ENCODE measurements at places on chromosomes 2 and 18.
A peak's percentile ranks its signal among the peaks of the same experiment; 100 is the strongest.

DNA sequence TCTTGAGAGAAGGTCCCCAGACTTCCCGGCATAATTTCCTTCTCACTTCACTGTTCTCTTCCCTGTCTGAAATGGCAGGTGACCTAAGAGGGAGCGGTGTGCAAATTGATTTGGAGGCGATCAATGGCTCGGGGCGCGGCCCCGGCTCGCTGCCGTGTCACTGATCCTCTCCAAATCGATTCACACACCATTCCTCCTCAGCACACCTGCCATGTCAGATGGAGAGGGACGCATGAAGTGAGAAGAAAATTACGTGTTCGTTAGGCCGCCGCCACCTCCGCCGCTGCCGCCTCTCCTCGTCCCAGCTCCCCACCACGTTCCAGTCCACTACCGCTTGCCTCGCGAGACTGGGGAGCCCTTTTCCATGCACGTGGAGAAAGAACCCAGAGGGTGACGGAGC is 31.8 kb upstream of the BCL11A start:
- DNase-seq, result no peak

- no peak for DNase-seq
Measured at GRCh38 chr2:97728091-97728731, 14.8 kb downstream of the ZAP70 start.

DNA sequence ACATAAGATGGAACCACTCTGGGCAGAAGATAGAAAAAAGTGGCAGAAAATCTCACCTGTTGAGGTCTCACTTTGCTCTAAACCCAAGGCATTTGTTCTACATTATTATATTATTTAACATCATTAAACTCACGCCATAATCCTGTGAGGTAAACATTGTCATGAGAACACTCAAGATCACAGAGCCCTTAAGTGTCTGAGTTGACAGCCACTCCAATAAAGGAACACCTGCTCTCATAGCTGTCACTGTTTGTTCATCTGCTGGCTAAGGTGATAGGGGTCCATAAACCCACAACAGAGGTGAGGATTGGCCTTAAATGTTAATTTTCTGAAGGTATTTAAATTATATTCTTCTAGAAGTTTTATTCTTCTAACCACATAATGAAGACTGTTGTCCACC is 439.7 kb downstream of the RIT2 start:
- peak; percentile 97 for DNase-seq

DNA sequence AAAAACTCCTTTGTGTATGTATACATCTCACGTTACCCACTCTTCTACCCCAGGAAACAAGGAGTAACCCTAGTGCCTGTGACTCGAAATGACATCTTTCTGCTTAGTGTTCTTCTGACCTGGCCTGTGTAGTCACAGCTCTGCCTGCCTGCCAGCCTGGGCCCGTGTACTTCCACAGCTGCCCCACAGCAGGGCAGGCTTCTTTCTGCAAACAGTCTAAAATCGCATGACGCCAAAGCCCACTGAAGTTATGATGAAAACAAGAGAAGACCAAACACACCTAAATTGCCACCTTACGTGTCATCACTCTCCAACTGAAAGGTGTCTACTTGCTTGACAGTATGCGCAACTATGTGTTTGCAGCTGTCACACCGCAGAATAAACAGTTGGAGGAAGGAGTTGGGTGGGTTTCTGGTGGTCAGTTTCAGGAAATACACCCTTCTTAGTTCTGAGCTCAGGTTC is 1.5 kb downstream of the GAREM1 start:
- peak; percentile 54 for DNase-seq

DNA sequence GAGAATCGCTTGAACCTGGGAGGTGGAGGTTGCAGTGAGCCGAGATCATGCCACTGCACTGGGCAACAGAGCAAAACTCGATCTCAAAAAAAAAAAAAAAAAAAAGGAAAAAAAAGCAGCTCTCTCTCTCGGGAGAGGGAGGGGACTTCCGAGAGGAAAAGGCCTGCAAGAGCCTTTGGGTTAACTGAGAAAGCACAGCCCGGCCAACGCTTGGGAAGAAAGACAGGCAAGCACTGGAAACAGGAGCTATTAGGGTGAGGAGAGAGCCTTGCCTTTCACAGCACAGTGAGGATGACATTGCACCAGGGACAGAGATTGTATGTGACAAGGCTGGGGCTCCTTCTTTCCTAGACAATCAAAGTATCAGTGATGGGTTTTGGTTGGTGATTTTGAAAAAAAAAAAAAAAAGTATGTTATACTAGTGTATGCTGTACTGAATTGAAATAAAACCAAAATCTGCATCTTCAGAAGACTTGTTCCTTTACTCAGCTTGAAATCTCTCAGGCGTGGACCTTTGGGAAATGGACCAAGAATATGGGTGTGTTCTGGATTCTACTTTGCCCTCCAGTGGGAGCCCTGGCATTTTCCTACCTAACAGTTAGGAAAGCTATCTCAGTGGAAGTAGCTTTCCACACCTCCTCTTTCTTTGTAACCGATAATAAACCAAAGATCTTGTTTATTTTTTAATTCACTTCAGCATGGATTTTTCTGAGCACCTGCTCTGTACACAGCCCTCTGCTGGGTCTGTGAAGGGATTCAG is 16.7 kb downstream of the SRSF7 start:
- no peak for DNase-seq

DNA sequence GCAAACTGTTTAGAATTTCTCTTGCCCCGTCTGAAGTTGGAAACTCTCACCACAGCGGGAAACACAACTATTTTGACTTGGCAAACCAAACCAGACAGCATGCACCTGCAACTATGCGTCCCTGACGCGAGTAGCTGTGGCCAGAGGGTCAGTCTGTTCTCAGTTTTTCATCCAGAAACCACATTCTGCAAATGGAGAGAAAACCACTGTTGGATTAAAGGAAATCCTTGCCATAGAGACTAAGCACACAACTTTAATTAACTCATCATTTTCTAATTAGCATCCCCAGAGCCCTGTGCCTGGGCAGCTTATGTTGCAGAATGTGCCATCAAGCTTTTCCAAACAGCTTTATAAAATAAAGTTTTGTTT is 415.7 kb upstream of the TCF4 start:
- DNase-seq, result no peak

GRCh38 chr2:231433990-231434389 is 30.3 kb downstream of the NCL start:
- DNase-seq, result no peak

DNA sequence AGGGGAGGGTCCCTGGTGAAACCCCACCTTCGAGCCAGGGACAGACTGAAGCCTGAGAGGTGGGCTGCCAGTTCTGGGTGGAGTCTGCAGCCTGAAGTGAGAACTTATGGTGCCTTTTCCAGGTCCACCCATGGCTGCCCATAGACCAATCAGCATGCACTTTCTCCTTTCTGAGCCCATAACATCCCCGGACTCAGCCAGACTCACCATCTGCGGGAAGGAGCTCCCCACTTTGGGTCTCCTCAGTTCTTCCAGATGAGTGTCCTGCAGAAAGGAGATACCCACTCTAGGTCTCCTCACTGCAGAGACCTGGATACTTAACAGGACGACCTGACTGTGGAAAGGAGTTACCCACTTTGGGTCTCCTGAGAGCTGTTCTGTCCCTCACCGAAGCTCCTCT is 1673.4 kb upstream of the TMEFF2 start:
- no peak for DNase-seq

- no peak for DNase-seq
Measured at GRCh38 chr2:120704696-120705095, 31.0 kb upstream of the GLI2 start.

DNA sequence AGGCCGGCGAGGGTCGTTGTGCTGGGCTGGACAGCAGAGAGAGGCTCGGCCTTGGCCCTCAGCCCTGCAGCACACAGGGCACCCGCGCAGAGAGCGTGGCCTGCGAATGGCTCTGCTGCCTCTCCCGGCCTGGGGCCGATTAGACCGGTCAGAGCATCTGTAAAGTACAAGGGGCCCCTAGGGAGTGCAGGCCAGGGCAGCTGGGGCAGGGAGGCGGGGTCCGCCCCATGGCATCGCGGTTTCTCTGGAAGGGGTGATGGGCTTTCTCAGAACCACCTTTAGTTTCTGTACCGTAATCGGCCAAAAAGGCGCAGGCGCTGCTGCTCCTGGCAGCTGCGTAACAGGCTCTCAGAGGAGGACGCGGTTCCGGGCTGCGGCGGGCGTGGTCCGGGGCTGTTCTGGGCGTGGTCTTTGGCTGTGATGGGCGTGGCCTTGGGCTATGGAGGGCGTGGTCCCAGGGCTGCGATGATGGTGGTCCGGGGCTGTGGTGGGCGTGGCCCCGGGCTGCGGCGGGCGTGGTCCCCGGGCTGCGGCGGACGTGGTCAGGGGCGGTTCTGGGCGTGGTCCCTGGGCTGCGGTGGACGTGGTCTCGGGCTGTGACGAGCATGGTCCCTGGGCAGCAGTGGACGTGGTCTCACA is 1.5 kb upstream of the GPR148 start:
- DNase-seq, result peak; percentile 94

- peak; percentile 52 for DNase-seq
Measured at GRCh38 chr2:165793161-165793778, 777 bp downstream of the GALNT3 start.

GRCh38 chr18:1308686-1309085 is 404.0 kb downstream of the ADCYAP1 start:
- DNase-seq, result no peak

GRCh38 chr2:62184512-62185230 is 11.2 kb upstream of the B3GNT2 start:
- no peak for DNase-seq

DNA sequence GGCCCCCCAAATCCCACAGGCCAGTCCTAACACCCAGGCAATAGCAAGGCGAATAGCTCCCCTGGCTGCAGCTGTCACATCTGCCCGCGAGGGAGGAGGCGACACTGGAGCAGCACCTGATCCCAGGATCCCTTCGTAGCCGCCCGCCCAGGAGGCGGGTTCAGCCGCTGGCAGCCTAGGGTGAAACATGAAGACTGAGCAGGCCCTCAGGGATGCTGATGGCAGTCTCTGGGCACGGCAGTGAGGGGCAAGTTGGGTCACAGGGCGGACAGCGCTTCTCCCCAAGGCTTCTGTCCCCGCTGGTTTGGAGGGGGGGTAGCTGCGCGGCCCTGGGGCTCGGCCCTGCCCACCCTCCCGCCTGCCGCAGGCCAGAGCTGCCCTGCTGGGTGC is 1.9 kb downstream of the DNMT3A start:
- DNase-seq, result peak; percentile 71

DNA sequence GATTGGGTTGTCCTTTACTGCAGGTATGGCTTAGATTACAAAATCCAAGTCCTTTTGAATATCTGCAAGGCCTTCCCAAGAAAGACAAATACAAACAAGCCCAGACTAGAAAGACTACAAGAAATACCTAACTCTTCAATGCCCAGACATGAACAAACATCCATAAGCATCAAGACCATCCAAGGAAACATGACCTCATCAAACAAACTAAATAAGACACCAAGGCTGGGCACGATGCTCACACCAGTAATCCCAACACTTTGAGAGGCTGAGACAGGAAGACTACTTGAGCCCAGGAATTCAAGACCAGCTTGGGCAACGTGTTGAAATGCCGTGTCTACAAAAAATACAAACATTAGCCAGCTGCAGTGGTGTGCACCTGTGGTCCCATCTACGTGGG is 31.7 kb downstream of the MAP4K3 start:
- DNase-seq, result no peak

DNA sequence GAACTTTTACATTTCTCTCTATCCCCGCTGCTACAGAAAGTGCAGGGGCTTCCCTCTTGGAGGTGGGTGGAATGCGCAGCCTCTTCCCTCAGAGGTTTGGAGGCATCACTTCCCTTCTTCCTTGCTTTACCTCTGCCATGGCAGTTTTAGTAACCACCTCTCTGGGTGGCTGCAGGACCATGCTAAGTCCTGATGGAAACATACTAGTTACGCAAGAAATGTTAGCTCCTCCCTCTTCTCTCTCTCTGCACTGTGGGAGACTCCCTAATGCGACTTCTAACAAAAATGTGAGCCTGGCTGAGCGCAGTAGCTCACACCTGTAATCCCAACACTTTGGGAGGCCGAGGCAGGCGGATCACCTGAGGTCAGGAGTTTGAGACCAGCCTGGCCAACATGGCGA is 116.8 kb upstream of the RAB6C start:
- DNase-seq, result no peak

- peak; percentile 84 for DNase-seq
Measured at GRCh38 chr2:128228894-128229293, 89.8 kb downstream of the HS6ST1 start.

GRCh38 chr2:45974762-45975408 is 322.3 kb upstream of the EPAS1 start:
- no peak for DNase-seq

- DNase-seq, result peak; percentile 50
Measured at GRCh38 chr2:74558284-74559230, 4.0 kb downstream of the DOK1 start.

DNA sequence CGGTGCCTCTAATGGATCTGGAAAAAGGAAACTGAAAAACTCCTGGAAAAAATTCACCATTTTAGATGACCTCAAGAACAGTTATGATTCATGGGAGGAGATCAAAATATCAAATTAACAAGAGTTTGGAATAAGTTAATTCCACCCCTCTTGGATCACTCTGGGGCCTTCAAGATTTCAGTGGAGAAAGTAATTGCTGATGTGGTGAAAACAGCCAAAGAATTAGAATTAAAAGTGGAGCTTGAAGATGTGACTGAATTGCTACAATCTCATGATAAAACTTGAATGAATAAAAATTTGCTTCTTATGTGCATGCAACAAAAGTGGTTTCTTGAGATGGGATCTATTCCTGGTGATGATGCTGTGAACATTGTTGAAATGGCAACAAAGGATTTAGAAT is 974.4 kb upstream of the GYPC start:
- DNase-seq, result no peak

DNA sequence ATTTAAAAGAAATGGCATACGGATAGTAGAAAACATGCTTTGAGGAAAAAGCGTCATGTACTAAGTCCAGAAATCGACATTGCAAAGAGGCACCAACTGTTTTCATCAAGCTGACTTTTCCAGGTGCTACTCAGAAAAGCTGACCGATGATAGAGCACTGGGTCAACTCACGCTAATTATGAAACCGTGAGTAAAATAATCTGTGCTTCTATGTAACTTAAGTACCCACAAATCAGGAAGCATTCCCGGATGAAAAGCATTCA is 353 bp upstream of the NUP35 start:
- DNase-seq, result no peak

- no peak for DNase-seq
Measured at GRCh38 chr2:126913329-126913728, 14.6 kb downstream of the TEX51 start.

GRCh38 chr2:232483923-232484627 is 3.6 kb downstream of the ECEL1 start:
- DNase-seq, result no peak

DNA sequence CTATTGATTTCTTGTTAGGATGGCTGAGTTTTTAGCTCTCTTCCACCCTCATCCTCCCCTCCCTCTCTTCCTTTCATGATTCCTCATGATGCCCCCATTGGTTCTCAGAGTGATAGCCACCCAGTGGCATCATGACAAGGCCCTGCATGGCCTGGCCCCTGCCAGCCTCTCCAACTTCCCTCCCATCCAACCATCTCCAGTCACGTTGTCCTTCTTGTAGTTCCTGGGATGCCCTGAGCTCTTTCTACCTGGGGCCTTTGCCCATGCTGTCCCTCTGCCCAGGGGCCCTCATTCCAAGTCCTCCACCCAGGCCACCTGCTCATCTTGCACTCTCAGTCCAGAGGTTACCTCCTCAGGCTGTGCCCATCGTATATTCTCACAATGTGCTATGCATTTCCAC is 247.5 kb downstream of the TFCP2L1 start:
- DNase-seq, result no peak

- DNase-seq, result no peak
Measured at GRCh38 chr2:3180082-3180908, 197.3 kb downstream of the EIPR1 start.

Measured in NCI-H146 (cell line).